ENCODE measurements at places on chromosomes 3 and 15. TPM values are rescaled to one million over a fixed set of nuclear protein-coding genes. Genes with fewer than 3 reads are reported as not detected.

Gene MCF2L2
- 0.84 TPM for total RNA-seq

DNA sequence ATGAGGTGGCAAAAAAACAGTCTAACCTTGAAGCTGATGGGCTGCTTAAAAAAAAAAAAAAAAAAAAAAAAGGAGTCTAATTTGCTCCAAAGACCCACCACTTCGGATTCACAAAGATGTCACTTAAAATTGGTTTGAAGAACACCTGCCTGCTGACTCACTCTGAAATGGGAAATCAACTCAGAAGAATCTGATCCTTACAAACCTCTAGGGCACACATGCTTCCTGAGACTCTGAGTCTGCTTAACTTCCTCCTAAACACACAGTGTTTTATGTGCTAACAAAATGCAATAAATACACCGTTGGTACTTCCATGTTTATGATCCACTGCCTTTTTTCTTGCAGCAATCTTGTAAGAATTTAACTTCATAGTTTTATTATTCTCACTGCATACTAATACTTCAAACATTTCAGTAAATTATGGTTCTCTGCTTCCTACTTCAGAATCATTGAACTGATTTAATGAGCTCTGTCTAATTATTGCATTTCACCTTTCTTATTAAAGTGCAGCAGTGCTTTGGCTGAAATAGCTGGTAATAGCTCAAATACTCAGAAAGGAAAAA is 73.0 kb upstream of the FRMD4B start:
- DNase-seq = peak; percentile 76

GRCh38 chr3:38152609-38153008 is 12.7 kb upstream of the OXSR1 start:
- DNase-seq = no peak

DNA sequence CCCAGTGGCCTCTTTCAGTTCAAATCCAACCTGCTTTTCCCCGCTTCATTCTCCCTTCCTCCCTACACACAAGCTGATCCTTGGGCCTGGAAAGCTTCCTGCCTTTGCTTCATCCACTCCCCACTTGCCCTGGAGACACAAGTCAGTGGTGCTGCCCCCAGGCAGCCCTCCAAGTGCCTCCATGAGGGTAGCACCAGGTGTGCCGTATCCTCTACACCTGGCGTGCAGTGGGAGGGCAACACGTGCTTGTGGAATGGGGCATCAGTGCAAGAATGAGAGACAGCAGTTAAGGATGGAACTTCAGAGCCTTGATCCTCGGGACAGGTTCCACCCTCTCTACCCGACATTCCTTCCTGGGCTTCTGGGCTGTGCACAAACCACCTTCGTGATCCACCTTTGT is 3.8 kb downstream of the ANPEP start:
- DNase-seq = no peak

DNA sequence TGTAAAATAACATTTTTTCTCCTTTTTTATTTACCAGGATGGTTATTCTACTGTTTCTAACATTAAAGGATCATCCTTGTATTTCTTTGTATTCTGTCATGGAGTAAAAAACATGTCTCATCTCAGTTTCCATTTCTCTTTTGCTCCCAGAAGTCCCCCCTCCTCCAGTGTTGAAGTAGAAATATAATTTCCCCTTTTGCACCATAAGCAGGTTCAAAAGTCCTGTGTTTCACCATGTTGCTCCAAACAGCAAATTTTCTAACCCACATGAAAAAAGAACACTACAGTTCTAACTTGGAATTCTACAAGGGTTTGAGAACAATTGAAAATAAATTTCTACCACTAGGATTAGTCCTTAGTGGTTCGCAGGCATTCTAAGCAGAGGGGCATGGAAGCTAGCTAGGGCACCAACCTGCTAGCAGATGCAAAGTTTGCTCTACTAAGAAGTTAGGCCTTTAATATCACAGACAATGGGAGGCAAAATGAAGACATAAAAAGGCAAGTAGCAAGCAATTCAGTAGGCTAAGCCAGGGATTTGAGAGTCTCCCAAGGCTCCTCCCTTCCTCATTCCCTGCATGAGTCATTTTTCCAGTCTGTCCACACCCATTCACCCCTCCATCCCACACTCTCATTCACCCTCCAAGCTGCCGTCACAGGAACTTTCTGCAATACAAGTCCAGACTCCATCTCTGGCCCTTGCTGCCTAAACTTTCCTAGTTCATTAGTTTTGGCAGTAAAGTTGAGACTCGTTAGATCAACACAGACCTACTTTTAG is 2.3 kb upstream of the MBNL1 start:
- peak; percentile 91 for DNase-seq

DNA sequence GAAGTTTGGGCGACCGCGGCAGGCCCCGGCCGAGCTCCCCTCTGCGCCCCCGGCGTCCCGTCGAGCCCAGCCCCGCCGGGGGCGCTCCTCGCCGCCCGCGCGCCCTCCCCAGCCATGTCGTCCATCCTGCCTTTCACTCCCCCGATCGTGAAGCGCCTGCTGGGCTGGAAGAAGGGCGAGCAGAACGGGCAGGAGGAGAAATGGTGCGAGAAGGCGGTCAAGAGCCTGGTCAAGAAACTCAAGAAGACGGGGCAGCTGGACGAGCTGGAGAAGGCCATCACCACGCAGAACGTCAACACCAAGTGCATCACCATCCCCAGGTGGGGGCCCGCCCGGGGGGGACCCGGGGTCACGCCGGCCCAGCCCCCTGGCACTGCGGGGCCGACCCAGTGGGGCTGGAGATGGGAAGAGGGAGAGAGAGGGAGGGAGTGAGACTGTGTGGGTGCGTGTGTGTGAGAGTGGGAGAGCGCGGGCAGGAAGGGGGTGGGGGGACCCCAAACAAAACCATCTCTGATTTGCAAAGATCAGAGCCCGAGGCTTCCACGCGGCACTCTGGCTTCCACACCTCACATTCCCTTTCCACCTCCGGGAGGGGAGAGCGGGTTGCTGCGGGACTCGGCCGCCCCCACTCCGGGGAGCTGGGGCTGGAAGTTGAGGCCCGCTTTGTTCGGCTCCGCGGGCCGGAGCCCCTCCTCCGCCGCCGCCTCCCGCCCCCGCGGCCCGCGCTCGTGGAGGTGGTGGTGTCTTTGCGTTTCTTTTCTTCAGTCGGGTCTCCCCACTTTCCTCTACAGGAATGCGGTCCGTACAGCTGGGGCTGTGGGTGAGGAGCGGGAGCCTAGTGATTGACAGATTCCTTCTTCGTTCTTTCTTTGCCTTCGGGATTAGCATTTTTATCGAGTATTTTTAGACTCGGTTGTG is 898 bp downstream of the SMAD3 start:
- DNase-seq = peak; percentile 52
